Activated CD4-positive, alpha-beta T cell treated with anti-CD3 and anti-CD28 coated beads for 1 hour (primary cell): ENCODE measurements at places on chromosomes 5 and 9.

GRCh38 chr5:54930736-54931135 lies 54.7 kb downstream of the ESM1 start:
- DNase-seq = no peak

DNA sequence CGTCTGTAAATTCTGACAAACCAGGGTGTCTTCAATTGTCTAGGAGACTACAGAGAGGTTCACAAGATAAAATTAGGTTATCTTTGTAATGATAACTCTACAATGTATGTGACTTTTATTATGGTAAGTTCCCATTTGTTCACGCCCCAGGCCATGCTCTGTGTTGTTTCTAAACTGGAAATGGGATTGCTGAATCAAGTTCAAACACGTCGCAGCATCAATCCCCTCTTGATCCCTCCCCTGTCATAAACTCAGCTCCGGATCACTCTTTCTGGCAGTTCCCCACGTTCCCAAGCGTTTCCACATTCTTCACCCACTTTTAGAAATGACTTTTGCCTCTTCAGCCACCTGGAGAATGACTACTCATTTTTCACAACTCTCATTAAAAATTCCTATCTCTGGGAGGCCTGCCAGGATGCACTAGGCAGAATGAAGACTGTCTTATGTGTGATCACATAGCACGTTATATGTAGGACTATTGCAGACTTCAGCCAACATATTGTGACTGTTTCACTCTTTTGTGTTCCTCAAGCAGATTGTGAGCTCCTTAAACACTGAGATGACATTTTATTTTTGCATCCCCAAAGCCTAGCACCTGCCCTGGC lies 1124.2 kb upstream of the WWC1 start:
- DNase-seq = no peak

DNA sequence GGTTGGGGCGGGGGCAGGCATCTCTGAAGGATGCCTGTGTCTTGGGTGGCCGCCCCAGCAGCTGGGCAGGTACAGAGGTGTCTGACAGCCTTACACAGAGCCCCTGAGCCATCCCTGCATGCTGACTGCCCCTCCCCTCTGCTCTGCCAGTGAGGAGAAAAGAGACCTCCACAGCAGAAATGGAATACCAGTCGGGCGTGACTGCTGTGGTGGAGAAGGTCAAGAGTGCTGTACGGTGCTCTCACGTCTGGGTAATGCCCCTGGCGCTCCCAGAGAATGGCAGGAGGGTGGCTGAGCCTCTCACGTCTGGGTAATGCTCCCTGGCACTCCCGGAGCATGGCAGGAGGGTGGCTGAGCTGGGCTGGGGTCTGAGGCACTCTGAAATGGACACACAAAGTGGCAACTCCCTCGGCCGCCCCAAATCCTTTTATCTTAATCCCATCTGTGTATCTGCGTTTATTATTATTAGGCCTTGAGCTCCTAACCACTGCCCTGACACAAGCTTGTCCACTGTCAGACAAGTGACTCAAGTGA lies 2.5 kb upstream of the RABL6 start:
- DNase-seq = no peak

- DNase-seq = no peak
Measured at GRCh38 chr5:115588640-115589039, 13.6 kb downstream of the TICAM2 start.

DNA sequence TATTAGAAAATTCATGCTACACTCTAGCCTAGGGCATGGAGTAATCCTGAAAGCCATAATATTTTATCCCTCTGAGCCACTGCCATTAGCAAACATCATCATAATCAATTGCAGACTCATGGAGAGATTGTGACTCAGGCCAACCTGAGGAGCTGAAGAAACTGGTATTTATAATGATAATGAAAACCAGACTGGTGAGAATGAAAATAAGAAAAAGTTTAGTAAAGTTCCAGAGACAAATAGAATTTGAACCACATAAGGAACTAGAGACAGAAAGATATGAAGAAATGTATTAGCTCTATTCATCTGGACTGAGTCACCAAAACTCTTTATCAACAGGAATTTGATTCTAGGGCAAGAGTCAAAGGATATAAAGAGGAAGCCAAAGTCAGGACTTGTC lies 158.7 kb downstream of the DRD1 start:
- DNase-seq = no peak

DNA sequence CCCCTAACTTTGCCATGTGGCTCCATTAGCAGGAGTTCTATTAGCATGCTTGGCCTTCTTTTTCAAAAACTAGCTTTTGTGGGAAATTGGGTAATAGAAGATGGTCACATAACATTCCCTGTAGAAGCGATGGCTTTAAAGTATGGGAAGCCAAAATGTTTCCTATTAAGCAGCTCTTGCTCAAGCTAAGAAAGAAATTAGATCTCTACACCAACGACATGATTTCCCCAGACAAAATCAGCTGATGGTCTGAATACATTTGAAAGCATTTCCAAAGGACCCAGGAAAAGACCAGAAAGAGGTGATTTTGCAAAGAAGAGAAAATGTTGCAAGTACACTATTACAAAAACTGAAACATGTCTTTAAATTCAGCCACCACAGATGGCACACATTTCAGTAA lies 4.8 kb upstream of the NFIL3 start:
- no peak for DNase-seq

- DNase-seq = no peak
Measured at GRCh38 chr9:127161081-127161624, 38.7 kb upstream of the ANGPTL2 start.
